Stimulated activated CD8-positive, alpha-beta memory T cell treated with anti-CD3 and anti-CD28 coated beads, Interleukin-7, amount 100 ng/mL, for 1 hour (primary cell): ENCODE measurements at places on chromosomes 11 and 22.
A peak's percentile ranks its signal among the peaks of the same experiment; 100 is the strongest.

GRCh38 chr11:26976389-26976788 lies 17.5 kb upstream of the FIBIN start:
- no peak for DNase-seq

GRCh38 chr11:64120951-64121569 lies 44.9 kb downstream of the MACROD1 start:
- DNase-seq, result no peak

- DNase-seq, result peak; percentile 90
These were observed 100.5 kb downstream of the ZBTB16 start for GRCh38 chr11:114159802-114160632.

GRCh38 chr11:73293356-73293936 lies 14.6 kb upstream of the ARHGEF17 start:
- no peak for DNase-seq

DNA sequence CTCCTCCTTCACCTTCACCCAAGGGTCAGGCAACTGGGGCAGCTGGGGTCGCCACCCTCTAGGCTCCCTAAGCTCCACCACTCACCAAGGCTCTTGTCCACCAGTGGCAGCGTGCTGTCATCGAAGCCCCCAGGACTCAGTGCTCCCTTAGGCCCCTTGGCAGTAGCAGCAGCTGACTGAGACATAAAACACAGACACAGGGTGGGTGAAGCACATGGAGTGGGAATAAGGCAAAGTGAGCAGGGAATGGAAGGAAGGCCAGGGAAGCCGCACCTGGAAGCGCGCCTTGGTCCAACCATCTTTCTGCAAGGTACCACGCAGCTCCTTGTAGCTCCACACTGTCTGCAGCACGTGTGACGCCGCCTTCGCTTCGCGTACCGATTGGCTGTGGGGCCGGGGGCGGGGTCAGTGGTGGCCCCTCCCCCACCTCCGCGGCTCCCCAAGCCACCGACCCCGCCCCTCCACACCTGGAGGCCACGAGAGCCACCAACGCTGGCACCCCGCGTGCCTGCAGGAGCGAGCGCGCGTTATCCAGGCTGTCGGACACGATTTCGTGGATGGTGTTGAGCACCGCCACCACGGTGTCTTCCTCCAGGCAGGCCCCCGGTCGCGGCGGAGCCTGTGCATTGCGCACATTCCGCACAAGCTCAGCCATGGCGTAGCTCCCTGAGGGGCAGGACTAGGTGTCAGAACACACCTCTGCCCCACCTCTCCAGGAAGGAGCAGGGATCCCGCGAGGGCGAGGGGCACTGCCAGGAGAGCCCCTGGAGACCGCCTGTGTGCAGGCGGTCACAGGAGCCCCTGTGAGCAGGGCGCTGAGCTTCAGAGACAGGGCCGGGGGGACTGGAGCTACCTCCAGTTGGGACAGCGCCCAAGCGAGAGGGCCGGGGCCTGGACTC lies 31.3 kb upstream of the TXNRD2 start:
- DNase-seq, result no peak

DNA sequence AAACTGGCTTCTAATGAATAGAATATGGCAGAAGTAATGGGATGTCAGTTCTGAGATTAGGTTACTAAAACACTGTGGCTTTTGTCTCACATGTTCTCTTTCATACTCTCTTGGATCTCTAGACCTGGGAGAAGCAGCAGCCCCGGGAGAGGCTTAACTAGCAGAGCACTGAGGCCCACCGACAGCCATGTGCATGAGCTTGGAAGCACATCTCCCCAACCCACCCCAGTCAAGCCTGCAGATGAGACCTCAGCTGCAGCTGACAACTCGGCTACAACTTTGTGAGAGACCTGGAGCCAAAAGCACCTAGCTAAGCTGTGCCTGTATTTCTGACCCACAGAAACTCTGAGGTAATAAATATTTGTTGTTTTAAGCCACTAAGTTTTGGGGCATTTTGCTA lies 100.8 kb downstream of the TRIM29 start:
- DNase-seq, result no peak

DNA sequence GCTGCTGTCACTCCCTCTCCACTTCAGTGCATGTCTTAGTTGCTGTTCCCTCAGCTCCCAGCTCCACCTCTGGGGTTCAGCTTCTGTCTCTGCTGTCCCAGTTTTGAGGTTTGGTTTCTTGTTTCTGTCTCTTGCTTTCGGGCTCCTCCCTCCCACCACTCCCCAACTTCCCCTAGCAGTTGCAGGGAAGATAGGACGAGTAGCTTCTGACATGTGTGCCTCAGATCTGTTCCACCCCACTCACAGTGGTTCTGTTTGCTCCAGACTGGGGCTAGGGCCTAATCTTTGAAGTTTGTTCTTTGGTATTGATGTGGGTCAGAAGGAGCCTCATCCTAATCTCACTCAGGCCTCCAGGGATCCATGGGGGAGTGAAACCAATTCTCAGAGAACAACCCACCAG lies 2.6 kb upstream of the RRM1 start:
- no peak for DNase-seq

DNA sequence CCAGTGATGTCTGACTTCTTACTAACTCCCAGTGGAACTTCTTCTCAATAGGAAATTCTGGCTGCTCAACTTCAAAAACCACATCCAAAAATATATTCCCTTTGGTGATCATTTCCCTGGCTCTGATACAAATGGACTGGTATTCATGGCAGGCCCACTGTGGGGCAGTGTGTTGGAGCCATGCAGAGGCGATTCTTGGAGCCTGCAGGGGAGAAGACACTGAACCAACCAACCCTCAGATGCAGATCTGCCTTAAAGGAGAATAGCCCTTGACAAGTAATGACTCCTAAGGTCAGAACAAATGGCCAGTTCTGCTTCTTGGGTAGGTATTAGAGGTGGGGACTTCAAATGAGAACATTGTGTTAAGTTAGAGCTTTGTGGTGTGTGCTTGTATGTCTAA lies 12.2 kb downstream of the OR4D9 start:
- no peak for DNase-seq

DNA sequence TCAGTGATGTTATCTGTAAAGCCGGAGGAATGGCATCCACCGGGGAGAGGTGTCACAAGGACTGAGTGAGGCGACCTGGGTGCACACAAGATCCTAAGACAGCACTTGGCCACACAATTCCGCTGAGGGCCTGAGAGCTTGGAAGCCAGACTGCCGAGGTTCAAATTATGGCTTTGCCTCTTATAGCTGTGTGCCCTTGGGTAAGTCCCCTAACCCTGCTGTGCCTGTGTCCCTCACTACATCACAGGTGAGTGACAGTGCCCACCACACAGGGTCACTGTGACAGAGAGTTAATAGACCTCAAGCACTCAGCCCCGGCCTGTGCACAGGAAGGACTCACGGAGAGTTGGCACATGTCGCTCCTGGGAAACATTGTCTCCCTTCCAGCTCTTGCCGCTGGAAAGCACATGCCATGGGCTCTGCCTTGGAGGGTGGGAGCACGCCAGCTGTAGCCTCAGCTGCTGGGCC lies 592 bp downstream of the RHOD start:
- no peak for DNase-seq

- DNase-seq, result no peak
These were observed 503.8 kb downstream of the BRD1 start for GRCh38 chr22:49323751-49324415.

DNA sequence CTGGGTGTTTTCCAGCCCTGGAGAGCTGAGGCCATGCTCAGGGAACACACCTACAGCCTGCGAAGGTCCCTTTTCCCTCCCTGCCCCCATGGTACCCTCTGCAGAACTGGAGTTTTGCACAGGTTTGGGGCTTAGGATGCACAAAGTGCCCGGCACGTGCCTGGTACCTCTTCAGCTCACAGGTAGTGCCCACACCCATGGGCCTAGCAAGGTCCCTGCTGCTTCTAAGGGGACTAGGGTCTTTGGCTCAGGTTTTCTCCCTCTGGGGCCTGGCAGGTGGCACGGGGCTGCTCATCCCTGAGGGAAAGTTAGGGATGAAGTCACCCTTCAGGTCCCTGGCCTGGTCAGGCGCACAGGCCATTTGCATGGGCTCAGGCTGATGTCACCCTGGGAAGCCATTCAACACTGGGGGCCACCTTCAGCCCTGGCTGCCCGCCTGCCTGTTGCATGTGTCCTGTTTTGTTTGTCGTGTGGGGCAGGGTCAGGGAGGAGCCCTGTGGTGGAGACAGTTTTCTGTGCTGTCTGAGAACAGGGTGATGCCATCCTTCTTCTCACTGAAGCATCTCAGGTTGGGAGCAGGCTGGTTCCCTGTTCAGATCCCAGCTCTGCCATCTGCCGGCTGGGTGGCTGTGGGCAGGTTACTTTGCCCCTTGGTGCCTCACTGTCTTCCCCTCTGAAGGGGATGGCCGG lies 68.3 kb upstream of the CRYBB3 start:
- DNase-seq, result no peak

DNA sequence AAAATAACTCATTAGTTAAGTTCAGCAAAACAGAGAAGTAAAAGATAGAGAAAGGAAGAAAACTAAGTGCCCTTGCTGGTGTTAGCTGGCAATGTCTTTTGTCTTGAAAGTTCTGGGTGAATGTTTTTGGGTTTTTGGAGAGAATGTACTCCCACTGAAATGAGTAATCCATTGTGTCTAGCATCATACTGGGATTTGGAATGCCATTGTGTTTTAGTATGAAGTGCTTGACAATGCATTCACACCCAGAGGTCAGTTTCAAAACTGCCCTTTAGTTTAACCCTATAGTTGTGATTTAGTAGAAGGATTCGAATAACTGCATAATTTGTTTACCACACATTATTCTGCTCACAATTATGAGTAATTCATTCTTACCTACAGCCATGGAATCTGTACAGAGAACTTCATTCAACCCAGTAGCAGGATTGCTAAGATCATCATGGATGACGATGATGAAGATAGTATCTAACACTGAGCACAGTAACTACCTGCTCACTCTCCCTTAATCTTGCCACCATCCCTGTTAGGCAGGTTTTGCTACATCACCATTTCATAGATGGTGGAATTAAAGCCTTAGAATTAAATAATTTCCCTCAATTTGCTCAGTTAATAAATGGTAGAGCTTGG lies 33.9 kb downstream of the MAML2 start:
- no peak for DNase-seq

DNA sequence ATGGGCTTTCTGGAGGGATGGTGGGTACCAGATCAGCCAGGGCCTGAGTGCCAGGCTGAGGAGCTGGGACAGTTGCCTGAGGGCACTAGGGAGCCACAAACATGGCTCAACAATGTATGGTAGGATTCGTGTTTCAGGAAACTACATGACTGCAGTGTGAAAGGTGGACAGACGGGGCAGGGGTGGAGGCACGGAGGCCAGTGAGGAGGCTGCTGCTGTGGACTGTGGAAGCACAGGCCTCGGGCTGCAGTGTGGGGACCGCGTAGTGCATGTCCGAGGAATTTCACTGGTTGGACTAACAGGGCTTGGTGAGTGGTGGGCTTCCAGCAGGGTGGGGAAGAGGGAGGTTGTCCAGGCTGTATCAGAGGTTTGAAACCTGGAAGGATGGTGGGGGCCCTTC lies 7.8 kb downstream of the P2RY2 start:
- DNase-seq, result no peak

GRCh38 chr22:30859714-30860095 lies 108.9 kb downstream of the MORC2 start:
- no peak for DNase-seq

GRCh38 chr22:49155770-49156580 lies 671.7 kb downstream of the BRD1 start:
- no peak for DNase-seq

- DNase-seq, result no peak
These were observed 209.5 kb downstream of the NTM start for GRCh38 chr11:131579932-131580387.

DNA sequence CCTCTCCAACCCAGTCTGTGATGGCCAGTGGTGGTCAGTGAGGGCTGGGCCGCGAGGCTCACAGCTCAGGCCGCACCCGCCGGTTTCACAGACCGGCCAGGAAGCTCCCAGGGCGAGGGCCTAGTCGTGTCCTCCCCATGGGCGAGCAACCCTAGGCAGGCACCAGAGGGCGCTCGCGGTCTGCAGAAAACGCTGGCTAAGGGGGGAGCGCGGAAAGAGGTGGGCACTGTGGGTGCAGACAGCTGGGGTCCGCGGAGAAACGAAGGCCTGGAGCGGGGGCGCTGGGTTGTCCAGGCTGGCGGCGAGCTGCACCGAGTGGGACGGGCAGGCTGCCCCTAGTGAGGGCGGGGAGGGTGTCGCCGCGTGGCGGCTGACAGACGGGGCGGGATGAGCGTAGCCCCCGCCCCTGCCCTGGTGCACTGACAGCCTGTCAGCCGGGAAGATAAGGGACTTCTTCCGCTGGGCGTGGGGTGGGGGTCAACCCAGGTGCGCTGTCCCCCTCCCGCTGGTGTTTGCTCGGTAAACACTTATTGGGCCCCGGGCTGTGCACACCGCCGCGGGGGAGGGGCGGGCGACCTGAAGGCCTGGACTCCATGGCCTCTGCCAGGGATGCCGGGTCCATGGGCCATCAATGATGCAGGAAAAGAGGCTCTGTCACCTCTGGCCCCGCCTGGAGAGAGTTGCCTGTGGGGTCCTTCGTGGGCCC lies 7.5 kb downstream of the GP1BB start:
- DNase-seq, result peak; percentile 87

DNA sequence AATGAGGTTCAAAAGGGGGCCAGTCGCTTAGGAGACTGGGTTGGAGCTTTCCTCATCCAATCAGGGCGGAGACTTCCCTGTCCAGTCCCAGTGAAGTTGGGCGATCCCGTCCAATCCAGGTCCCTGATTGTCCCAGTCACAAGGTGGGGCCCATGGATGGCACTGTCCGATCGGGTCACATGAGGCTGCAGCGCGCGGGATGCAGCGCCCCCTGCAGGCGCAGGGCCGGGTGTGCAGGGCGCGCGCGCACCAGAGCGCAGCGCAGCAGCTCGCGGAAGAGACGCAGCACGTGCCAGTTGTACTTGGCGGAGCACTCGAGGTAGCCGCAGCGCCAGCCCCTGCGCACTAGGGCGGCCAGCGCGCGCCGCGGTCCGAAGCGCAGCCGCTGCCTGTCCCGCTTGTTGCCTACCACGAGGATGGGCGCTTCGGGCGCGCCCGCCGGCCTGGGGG lies 2.3 kb downstream of the RASL10A start:
- DNase-seq, result no peak

GRCh38 chr11:88016392-88017170 lies 158.7 kb downstream of the RAB38 start:
- peak; percentile 14 for DNase-seq

GRCh38 chr11:72955466-72955865 lies 141.3 kb downstream of the ATG16L2 start:
- DNase-seq, result no peak

GRCh38 chr11:83162377-83162776 lies 5.4 kb downstream of the PCF11 start:
- DNase-seq, result no peak

DNA sequence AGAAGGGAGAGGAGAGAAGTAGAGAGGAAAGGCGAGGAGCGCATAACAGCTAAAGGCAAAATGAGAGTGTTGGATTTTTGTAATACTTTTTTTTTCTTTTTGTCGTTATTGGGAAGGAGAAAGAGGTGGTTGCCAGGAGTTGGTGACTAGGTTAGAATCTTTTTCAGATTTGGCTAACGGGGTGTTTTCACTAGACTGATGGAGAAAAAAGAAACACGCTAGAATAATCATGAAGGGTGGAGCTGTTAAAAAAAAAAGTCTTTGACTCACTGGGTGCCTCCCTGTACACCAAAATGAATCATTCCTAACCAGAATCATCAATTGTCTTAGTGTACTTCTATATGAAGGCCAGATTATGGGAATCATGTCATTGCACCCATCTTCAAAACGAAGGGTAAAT lies 12.7 kb downstream of the BLID start:
- DNase-seq, result no peak

GRCh38 chr11:66495401-66495854 lies 15.0 kb upstream of the BBS1 start:
- no peak for DNase-seq

GRCh38 chr11:83456566-83456965 lies 170.4 kb upstream of the CCDC90B start:
- DNase-seq, result no peak

GRCh38 chr11:8829556-8829955 lies 81.4 kb upstream of the AKIP1 start:
- DNase-seq, result no peak
